ENCODE measurements at places on chromosomes 1 and 21. TPM values are rescaled to one million over a fixed set of nuclear protein-coding genes. Genes with fewer than 3 reads are reported as not detected.

The MIB2 gene
- 110 TPM for total RNA-seq

The FALEC gene
- total RNA-seq, result not detected

The CYP4Z1 gene
- 0.39 TPM for total RNA-seq

The LCE3A gene
- total RNA-seq, result not detected

The AXDND1 gene
- total RNA-seq, result 0.27 TPM

The HHAT gene
- 7.9 TPM for total RNA-seq

The CD48 gene
- 5.3 TPM for total RNA-seq

GRCh38 chr1:113765306-113766230 is 6.3 kb upstream of the PHTF1 start:
- peaks cover 10% of the 10 kb centered on the region for H3K36me3 ChIP-seq
- no peaks in the 10 kb centered on the region for H3K27me3 ChIP-seq
- no peaks in the 10 kb centered on the region for H3K4me1 ChIP-seq
- no peak for DNase-seq
- H3K4me3 ChIP-seq, result no peak overlapping the region
- no peak overlapping the region for H3K27ac ChIP-seq

GRCh38 chr1:56502700-56503245 is 76.6 kb downstream of the PLPP3 start:
- no peaks in the 10 kb centered on the region for H3K27me3 ChIP-seq
- no peak for DNase-seq
- H3K4me1 ChIP-seq, result peaks cover 55% of the 10 kb centered on the region
- no peak overlapping the region for H3K4me3 ChIP-seq
- H3K36me3 ChIP-seq, result peaks cover 43% of the 10 kb centered on the region
- no peak overlapping the region for H3K27ac ChIP-seq

DNA sequence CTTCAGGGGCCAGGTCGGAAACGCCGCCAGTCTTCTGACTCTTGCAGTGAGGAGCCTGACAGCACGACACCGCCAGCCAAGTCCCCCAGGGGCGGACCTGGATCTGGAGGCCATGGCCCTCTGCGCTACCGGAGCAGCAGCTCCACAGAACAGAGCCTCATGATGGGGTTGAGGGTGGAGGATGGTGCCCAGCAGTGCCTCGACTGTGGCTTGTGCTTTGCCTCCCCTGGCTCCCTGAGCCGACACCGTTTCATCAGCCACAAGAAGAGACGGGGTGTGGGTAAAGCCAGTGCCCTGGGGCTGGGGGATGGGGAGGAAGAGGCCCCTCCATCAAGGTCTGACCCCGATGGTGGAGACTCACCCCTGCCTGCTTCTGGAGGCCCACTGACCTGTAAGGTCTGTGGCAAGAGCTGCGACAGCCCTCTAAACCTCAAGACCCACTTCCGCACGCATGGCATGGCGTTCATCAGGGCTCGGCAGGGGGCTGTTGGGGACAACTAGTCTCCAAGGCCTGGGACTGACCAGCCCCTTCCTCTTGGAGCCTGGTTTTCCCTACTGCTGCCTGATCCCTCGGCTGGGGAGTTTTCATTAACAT is 8.7 kb downstream of the ZNF687 start:
- no peaks in the 10 kb centered on the region for H3K27me3 ChIP-seq
- H3K4me3 ChIP-seq, result no peak overlapping the region
- H3K27ac ChIP-seq, result peak overlapping the region; percentile 43
- H3K36me3 ChIP-seq, result peaks cover 93% of the 10 kb centered on the region
- peaks cover 3% of the 10 kb centered on the region for H3K4me1 ChIP-seq

GRCh38 chr1:61247051-61247825 is 164.9 kb downstream of the NFIA start:
- DNase-seq, result no peak
- peaks cover 42% of the 10 kb centered on the region for H3K4me1 ChIP-seq
- no peak overlapping the region for H3K4me3 ChIP-seq
- no peaks in the 10 kb centered on the region for H3K36me3 ChIP-seq
- no peak overlapping the region for H3K27ac ChIP-seq
- H3K27me3 ChIP-seq, result no peaks in the 10 kb centered on the region

DNA sequence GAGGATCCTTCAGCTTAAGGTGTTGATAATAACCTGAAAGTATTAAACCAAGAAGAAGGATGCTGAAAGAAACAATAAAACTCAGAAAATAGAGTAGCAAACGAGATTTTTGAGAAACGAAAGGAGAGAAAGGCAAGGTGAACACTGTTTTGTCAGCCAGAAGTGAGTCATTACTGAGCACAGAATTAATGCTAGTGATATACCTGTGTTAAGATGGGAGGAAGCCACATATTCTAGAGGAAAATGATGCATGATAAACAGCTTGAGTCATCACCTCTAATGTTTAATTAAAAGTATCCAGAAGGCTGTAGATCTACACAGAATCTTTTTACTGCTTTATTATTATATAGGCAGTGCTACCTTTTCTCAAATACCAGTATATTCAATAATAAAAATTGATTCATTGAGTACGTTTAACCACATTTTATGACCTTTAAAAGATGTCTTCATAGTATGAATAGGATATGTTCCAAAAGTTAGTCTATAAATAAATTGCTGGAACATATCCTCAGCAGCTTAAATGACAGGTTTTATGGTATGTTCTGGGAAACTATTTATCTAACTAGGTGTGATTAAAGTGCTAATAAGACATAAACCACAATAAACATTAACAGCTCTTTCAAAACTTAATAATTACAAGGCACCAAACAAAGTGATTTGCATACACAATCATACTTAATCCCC is 10.3 kb downstream of the SH3GLB1 start:
- no peaks in the 10 kb centered on the region for H3K27me3 ChIP-seq
- DNase-seq, result no peak
- peaks cover 6% of the 10 kb centered on the region for H3K4me1 ChIP-seq

DNA sequence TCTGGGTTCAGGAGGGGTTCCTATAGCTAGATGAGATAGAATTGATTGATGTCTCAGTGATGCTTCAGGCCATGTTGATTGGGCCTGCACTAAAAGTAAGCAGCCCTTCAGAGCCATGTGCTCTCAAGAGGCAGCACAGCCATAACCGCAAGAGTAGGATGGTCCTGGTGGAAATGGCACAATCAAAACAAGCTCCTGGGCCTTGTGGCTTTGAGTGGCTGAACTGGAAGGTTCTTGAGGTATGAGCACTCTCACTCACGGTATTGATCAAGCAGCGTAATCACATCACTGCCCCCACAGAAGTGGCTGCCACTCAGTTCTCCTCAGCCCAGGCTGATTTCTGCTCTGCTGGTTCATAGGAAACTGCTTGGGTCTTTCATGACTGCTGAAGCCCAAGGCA is 76.0 kb downstream of the DDR2 start:
- H3K36me3 ChIP-seq, result no peaks in the 10 kb centered on the region
- no peaks in the 10 kb centered on the region for H3K27me3 ChIP-seq
- DNase-seq, result peak; percentile 79
- H3K27ac ChIP-seq, result peak overlapping the region; percentile 55
- peaks cover 16% of the 10 kb centered on the region for H3K4me1 ChIP-seq

DNA sequence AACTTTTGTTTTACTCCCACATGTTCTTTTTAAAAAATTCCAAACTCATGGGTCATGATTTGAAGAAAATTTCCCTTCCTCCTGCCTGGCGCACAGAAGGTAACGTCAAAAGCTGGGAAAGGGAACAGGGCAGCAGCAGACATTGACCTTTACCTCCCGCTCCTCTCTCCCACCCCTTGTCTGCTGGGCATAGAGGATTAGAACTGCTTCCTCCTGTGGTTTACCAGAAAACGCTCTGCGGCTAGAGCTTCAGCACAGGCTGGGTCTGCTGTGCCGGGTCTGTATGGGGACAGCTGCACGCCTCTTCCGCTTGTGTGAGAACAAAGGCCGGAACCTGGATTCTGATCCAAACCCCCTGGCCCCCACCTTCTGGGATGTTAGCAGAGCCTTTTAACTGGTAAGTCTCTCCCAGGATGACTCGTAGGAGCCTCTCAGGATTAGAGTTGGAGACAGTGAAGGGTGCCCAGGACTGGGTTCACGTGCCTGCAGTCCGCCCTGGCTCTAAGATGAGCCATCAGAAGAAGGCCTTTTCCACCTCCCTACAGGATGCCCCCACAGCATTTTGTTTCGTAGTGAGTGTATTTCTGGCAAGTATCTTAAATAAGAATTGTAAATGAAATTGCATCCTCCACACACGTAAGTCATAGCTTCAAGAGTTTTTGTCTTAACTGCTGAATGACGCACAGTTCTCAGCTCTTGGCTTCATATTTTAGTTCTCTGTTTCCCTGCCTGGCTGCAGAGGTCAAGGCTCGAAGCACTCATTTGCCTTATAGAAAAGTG is 5.2 kb downstream of the H6PD start:
- H3K4me3 ChIP-seq, result no peak overlapping the region
- H3K4me1 ChIP-seq, result peaks cover 65% of the 10 kb centered on the region
- H3K27ac ChIP-seq, result peak overlapping the region; percentile 62
- H3K27me3 ChIP-seq, result no peaks in the 10 kb centered on the region
- H3K36me3 ChIP-seq, result no peaks in the 10 kb centered on the region

DNA sequence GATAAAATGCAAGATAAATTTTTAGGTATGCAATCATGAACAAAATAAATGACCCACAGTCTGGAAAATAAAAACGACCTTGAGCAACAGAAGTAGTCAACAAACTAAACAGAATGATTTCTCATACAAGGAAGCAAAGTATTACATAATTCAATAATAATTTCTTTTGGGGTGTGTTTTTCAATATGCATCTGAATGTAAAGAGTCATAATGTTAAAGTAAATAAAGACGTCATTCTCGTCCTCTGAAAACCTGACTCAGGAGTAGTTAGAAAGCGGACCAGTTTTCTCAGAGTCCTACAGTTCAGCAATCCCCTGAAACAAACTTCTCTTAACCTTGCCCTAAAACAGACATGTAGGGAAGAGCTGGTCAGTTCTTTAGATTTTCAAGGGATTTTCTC is 18.6 kb downstream of the CDC42BPA start:
- H3K36me3 ChIP-seq, result no peaks in the 10 kb centered on the region
- H3K4me1 ChIP-seq, result no peaks in the 10 kb centered on the region
- H3K27me3 ChIP-seq, result no peaks in the 10 kb centered on the region
- no peak overlapping the region for H3K4me3 ChIP-seq

Measured in thyroid gland (tissue), 4 donors.